Stimulated activated naive B cell treated with anti-CD40 and anti-IgM and Interleukin-4, amounts not matched to agents 10 μg/mL and 1 μg/mL and 100 μg/mL, for 72 hours (primary cell): ENCODE measurements at places on chromosomes 12 and 14.

DNA sequence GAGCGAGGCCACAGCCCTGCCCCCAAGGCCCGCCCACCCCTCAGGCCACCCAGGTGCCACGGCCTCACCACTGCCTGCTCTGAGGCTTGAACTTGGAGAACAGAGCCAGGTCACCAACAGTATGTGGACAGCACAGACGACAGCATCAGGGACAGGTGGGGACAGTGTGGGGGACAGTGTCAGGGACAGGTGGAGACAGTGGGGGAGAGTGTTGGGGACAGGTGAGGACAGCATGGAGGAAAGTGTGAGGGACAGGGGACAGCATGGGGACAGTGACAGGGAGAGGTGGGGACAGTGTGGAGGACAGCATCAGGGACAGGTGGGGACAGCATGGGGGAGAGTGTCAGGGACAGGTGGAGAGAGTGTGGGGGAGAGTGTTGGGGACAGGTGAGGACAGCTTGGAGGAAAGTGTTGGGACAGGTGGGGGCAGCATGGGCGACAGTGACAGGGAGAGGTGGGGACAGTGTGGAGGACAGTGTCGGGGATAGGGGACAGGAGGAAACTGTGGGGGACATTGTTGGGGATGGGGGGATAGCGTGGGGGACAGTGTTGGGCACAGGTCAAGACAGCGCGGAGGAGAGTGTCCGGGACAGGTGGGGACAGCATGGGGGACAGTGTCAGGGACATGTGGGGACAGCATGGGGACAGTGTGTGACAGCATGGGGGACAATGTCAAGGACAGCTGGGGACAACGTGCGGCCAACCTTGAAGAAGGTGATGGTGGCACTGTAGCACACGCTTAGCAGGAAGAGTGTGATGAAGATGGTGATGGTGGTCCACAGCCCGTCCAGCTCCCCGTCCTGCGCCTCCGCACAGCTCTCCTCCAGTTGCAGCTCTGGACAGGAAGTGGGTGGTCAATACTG is 114.9 kb downstream of the TMEM121 start:
- DNase-seq: no peak

GRCh38 chr12:40681148-40681547 is 11.1 kb upstream of the CNTN1 start:
- no peak for DNase-seq

GRCh38 chr12:116959845-116960514 is 49.2 kb downstream of the FBXW8 start:
- DNase-seq: peak; percentile 14

DNA sequence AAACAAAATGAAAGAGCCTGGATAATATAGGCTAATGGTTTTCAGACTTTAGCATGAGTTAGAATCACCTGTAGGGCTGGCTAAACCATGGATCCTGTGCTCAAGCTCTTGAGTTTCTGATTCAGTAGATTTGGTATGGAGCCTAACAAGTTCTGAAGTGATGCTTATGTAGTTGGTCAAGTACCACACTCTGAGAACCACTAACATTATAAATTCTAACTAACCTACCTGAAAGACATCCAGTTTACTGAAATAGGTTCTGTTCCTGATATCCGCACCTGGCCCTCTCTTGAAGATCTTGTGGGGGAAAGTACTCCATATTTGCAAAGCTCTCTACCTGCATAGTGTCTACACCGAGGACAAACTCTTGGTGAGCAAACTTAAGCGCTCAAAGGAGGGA is 59.4 kb upstream of the VSX2 start:
- no peak for DNase-seq

DNA sequence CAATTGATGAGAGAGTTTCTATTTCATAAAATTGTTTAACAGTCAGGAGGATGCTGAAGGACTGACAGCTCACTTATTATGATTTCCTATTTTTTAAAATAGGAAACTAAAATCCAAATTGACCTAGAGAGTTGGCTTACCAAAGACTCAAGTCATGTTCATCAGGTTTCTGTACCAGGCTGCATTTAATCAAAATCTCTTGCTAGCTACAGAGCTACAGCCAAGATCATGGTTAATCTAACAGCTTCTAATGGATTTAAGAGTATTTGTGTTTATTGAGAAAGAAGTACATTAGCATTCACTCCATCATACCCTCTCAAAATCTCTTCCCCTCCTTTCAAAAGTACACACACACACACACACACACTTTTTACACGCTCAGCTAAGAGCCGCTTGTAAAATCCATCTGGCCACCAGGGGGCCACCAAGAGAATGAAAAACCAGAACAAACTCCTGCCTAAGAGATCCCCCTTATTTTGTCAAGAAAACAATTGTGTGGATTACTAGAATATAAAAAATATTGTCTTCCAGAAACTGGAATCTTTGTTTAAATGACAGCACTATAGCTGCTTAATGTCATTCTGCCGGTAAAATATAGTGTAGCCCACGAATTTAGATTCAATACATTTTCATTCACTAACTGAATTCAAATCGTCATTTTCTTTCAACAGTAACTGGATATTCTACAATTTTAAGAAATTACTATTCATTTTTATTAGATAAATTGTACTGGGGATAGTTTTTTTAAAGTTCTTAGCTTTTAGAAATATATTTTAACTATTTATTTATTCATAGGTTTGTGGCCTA is 334.0 kb downstream of the BTG1 start:
- peak; percentile 45 for DNase-seq

DNA sequence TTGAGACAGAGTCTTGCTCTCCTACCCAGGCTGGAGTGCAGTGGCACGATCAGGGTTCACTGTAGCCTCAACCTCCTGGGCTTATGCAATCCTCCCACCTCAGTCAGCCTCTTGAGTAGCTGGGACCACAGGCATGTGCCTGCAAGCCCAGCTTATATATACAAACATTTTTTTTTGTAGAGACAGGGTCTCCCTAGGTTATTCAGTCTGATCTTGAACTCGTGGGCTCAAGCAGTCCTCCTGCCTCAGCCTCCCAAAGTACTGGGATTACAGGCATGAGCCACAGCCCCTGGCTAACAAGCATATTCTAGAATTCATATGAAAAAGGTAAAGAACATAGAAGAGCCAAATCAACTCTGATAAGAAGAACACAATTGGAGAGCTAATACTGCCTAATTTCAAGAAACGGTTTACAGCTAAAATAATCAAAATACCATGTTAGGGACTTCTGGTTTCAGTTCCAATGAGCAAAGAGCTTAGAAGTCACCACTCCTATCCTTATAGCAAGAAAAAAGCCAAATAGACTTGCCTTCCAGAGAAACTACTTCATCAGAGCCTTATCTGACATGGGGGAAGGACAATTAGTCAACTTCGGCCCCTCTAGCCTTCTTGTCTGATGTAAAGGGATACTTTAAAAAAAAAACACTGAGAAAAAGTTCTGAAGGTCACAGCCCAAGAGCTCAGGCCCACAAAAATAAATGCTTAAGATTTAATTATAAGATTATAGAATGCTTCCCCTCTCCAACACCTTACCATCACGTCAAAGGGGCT is 37.6 kb downstream of the TMEM116 start:
- DNase-seq: no peak

- DNase-seq: no peak
Measured at GRCh38 chr14:63544591-63545299, 1.6 kb upstream of the PPP2R5E start.

- no peak for DNase-seq
Measured at GRCh38 chr12:15601210-15601800, 187.9 kb downstream of the EPS8 start.

DNA sequence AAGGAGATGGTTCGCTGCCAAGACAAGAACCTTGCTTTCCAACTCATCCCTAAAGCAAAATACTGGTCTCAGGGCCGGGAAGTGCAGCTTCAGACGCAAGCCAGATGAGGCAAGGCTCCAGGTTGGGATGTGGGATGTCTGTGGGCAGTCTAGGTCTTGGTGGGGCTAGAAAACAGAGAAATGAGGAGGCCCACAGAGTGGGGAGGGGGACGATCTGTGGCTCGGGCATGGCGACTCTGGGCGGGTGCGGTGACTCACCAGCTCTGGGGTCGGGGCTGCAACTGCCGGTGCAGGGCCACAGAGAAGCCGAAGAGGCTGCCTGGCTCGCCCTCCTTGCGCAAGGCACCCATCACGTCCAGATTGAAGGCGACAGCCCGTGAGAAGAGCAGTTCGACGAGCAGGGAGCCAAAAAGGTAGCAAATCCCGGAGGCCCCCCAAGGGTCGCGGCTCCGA is 459 bp downstream of the ITGA7 start:
- DNase-seq: no peak

DNA sequence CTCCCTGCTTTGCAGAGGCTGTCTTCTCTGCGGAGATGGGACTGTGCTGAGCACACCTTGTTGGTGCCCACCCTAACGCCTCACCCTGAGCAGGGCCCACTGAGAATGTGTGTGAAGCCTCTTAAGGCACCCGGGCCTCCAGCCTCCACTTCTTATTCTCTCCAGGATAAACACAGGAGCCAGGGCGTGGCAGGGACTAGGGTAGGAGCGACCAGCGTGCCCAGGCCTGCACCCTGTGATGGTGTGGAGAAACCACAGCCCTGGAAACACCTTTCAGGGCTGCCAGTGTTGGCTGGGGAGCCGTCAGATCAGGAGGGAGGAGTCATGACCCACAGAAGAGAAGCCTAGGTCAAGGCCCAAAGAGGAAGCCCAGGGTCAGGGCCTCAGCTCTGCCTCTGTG is 41.3 kb downstream of the VDR start:
- DNase-seq: no peak

GRCh38 chr14:68777644-68778043 is 15.2 kb downstream of the ZFP36L1 start:
- no peak for DNase-seq

- DNase-seq: no peak
Measured at GRCh38 chr14:56414236-56414635, 165.4 kb upstream of the TMEM260 start.

GRCh38 chr12:106066051-106066705 is 72.6 kb downstream of the NUAK1 start:
- no peak for DNase-seq

- DNase-seq: no peak
Measured at GRCh38 chr12:5881666-5882065, 63.4 kb downstream of the ANO2 start.

DNA sequence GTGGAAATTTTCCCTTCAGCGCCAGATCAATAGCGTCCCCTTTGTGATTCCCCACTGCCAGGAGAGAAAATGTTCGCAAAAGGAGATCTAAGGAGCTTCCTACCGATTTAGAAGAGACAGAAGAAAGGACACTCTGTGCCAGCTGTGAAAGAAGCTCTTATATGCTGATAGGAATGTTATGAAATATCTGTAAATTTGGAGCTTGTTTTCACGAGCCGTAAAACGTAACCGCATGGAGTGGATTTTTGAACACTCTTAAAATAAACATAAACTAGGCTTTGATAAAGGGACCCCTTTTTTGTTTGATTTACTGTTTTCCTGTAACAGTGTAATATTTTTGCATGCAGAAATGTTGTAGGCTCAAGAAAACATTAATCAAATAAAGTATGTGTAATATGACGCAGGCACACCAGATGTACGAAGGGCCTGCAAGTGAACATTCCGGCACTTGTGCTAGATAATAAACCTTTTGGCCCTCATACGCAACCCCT is 346.8 kb downstream of the ETNK1 start:
- DNase-seq: no peak

DNA sequence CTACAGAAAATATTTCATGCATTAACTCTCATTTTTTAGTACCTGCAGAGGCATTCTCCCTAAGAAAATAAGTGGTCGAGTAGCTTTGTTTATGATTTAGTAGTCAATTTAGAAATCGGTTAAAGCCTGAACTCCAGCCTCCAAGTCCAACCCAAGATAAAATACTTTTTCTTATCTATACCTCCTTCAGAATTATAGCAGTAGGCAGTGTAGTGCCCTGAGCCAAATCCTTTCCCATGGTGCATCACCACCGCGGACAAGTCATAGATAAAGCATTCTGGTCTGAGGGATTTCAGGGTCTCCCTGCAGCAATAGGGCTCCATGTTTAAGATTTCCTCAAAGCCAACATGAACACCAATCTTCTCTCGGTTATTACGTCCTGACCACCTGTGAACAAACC is 30.5 kb downstream of the USP44 start:
- DNase-seq: no peak

- no peak for DNase-seq
Measured at GRCh38 chr12:6030081-6030480, 85.0 kb upstream of the ANO2 start.

DNA sequence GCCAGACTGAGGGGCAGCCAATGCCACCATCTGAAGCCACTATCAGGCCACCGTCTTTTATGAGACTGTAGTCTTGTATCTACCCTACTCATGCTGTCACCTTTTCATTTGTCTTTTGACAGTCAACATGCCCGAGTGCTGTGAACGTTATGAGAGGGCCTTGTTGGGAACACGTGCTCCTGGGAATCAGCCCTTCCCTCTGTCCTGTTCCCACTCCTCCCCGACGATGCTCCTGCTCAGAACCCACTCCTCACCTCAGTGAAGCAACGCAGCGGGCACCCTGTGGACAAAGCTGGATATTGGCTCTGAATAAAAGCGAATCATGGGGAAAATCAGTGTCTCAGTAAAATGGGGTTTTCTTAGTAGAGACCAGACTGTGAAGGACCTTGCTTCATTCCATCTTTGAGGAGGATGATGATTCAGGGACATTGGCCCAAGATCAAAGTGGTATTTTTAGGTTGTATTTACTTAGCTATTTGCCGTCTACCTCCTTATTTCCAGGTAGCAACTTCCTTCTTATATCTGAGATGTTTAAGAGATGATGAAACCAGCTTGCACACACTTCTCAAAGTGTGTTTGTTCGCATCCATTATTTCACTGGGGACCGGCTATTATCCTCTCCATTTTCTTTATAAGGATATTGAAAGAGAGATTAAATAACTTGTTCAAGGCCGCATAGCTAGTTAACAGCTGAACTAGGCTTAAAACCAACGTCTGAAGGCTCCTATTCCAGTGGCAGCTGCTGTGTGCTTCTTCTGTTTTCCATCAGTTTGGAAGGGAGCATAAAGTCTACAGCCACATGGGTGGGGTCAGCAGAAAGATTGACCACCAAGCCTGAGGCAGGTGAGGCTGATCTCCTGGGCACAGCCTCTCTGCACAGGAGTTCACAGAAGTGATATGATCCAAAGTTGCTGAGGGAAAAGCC is 43.9 kb upstream of the CTDSP2 start:
- no peak for DNase-seq

GRCh38 chr12:76706761-76707160 is 57.2 kb upstream of the ZDHHC17 start:
- DNase-seq: no peak

- DNase-seq: no peak
Measured at GRCh38 chr12:85747941-85748495, 88.2 kb downstream of the RASSF9 start.
